ENCODE measurements at places on chromosomes 12 and 14.
A peak's percentile ranks its signal among the peaks of the same experiment; 100 is the strongest.

- no peak for DNase-seq
Measured at GRCh38 chr12:2212971-2213869, 160.4 kb downstream of the CACNA1C start.

DNA sequence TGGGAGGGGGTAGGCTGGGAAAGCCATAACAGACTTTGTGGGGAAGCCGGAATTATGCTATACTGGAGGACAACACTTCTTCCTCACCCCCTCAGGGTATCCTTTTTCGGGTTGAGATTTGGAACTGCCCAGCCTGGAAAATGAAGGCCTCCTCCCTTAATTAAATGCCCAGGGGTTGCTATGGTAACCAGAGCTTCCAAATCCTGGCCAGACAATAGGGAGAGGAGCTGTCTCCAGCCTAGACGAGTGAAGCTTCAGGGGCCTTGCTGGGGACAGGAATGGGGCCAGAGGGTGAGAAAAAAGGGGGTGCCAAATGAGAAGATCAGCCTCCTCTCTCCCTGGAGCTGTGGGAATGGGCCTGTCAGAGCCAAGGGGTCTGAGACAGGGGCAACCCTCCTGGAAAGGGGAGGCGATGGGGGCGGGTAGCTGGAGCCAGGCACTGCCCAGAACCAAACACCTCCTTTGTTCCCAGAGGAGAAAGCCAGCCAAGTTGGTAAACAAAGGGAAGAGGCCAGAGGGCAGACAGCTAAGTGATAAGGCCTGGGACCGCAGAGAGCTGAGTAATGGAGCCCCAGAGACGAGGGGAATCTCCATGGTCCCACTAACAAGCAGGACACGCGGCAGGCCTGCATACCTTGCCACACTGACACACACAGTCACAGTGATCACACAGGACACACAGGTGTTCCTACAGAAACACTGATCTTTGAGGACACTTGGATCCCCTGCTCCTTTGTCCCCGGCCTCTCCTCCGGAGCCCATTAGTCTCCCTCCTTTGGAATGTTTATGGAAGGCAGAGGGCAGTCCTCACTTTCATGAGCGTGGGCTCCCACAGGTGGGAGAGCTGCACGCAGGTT, 17.9 kb upstream of the RND1 start:
- DNase-seq = no peak

- DNase-seq = no peak
Measured at GRCh38 chr12:132525833-132526455, 36.0 kb downstream of the FBRSL1 start.

DNA sequence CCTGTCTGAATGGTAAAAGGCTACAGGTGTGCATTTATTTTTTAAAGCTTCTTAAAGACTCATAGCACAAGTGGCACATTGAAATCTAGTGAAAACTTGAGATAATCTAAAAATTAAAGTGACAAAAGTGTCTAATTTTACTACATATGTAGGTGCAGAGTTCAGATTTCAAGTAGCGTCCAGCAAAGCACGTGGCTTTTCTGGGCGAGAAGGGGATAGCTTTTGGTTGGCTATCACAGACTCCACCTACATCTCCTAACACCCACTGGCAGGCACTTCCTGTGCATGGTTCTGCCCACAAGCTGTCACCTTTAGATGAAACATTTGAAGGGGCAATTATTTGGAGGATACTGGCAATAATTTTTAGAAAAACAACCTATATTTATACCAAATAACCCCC, 1.9 kb upstream of the PITPNM2 start:
- DNase-seq = no peak

GRCh38 chr14:52399921-52400595, 85.9 kb downstream of the PTGER2 start:
- no peak for DNase-seq

GRCh38 chr12:116558280-116559161, 660 bp upstream of the MAP1LC3B2 start:
- DNase-seq = peak; percentile 43

GRCh38 chr14:55092341-55092740, 36.7 kb upstream of the LGALS3 start:
- no peak for DNase-seq

GRCh38 chr12:27608890-27609289, 84.9 kb downstream of the PPFIBP1 start:
- no peak for DNase-seq

GRCh38 chr12:93592641-93593406, 20.3 kb downstream of the SOCS2 start:
- no peak for DNase-seq

GRCh38 chr14:52429451-52429850, 115.3 kb downstream of the PTGER2 start:
- no peak for DNase-seq

DNA sequence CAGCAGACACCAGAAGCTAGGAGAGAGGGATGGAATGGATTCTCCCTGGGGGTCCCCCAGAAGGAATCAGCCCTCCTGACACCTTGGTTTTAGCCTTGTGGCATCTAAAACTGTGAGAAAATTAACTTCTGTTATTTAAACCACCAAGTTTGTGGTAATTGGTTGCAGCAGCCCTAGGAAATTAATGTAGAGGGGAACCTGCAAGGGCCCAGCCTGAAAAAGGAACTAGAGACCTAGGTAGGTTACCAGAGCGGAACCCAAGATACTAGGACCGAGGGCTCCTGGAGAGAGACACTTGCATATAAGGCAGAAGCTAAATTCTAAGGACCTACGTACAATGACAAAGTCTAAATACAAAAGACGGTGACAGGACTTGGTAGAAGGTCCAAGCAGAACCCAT, 8.1 kb upstream of the DENND5B start:
- DNase-seq = no peak

DNA sequence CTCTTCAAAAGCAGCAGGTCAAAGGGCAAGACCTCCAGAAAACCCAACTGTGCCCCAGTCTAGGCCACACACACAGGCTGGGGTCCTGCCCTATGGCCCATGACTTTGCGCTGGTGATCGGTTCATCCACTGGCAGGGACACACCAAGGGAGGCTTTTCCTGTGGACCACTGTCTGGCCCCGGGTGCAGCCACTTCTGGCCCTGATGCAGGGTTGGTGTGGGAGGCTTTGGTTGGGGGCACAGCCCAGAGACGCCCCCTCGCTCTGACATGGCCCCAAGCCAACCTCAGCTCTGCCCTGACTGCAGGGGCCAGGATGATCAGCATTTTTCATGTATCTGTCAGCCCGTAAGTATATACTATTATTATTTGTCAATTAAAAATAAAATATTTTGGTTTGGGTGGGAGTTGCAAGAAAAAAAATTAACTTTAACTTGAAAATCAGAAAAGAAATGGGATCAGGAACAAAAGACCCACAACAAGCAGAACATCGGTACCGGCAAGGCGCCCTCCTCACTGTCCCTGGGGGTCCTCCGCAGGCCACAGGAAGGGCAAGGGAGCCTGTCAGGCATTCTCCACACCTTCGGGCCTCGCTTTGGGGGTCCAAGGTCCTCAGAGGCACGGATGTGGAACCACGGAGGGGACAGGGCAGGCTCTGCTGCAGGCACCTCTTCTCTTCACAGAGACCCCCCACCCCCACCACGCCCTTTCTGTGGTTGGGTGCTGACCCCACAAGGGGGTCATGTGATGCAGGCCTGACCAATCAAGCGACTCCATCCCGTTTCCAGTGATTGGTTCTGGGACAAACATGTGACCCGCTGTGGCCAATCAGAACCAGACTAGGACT, 181.5 kb upstream of the SFSWAP start:
- no peak for DNase-seq

DNA sequence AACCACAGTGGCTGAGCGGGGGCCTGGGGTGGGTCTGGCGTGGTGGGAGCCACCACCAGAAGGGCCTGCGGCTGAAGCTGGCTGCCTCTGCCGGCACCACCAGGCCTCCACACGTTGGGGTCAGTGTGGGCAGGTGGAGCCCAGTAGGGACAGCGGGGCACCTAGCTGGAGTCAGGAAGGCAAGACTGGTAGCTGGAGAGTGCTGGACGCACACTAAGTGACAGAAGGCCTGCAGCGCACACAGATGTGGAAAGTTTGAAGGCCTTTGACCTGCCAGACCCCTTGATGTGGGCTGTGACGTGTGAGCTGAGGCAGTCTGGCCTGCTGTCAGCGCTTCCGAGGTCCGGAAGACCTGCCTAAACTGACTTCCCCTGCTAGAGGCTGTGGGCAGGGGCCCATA, 26.3 kb downstream of the RIN3 start:
- no peak for DNase-seq

DNA sequence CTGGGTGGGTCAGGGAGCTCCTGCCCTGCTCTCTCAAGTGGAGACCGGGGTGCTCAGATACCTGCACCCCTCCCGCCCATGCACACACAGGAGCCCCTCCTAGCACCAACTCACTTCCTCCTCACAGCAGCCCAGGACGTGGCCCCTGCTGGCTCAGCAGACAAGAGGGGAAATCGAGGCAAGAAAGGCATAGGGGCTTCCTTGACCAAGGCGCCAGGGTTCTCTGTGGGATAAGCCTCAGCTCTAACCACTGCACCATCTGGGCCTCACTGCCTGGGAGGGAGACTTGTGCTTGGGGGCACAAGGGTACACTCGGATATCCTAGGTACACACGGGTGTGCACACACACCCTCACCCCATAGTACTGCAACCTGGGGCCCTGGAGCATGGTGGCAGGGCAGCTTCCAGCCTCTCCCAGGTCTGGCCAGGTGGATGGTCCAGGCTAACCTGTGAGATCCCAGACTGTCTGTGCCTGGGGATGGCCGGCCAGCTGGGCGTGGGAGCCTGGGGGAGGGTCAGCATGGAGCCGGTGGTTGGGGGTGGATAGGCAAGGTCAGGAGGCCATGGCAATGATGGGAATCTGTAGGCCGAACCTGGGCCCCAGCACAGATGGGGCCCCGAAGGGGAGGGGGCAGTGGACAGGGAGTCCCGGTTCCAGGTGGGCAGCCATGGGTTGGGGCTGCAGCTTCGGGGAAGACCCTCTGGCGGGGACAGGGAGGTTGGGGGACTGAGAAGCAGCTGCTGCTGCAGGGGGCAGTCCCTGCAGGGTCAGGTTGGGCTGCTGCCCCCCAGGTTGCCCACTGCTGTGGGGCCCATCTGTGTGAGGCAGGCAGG, 312.4 kb downstream of the TMEM121 start:
- DNase-seq = no peak

GRCh38 chr12:73159954-73160353, 887.8 kb downstream of the TRHDE start:
- DNase-seq = no peak

GRCh38 chr14:90003526-90004307, 48.0 kb downstream of the TDP1 start:
- no peak for DNase-seq

GRCh38 chr14:50601394-50601793, 41.4 kb downstream of the ATL1 start:
- DNase-seq = no peak

- DNase-seq = no peak
Measured at GRCh38 chr12:121770388-121770787, 23.1 kb downstream of the RHOF start.

DNA sequence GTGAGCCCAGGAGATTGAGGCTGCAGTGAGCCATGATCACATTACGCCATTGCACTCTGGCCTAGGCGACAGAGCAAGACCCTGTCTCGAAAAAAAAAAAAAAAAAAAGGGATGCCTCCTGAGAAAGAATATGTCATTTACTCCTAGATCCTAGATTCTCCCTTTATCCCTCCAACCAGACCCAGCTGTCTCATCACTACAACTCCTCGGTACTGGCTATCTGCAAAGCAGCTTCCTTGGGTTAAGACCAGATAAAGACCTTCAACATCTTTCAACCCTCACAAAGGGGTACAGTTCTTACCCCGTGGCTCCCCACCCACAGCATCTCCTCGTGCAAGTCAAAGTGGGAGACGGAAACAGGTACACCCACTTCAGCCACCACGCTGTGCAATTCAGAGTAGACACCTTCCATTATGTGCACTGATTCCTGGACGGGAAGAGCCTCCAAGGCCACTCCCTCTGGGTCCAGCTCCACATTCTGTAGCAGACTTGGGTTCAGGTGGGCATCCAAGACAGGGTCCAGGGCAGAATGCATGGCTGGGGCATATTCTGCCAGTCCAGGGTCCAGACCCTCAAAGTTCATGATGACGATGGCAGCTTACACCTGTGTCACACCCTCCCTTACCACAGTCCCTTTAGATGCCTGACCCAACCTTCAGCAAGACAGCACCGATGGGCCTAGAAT, 1.1 kb downstream of the PAN2 start:
- DNase-seq = no peak

- no peak for DNase-seq
Measured at GRCh38 chr12:29354954-29355353, 26.0 kb downstream of the ERGIC2 start.

DNA sequence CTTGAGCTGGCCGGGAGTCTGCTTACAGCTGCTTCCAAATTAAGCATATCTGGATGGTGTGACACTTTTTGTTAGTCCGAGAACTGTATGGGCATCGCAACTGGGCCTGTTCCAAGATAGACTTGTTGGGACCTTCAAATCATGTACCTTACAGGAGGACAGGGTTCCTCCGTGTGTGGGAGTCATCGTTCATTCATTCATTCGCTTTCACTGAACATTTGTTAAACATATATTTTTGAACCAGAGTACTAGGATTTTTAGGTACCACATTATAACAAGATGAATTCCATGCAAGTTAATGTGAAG, 387 bp upstream of the IPO8 start:
- no peak for DNase-seq

DNA sequence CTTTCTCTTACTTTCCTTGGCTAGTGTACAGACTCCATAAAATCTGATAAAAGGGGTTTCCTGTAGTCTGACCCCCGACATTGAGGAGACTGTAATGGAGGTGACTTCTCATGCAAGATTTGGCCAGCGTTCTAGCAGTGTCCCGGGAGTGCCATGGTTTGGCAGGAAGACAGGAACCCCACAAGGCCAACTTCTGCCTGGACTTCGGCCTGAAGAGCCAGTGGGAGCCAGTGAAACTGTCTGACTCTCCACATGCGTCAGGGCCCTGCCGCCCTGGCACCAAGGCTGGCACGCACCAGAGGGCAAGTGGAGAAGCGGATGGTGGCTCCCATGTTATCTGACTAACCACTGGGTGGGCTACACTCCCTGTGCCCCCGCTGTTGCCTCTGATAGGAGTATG, 70.5 kb downstream of the TMEM260 start:
- no peak for DNase-seq

- DNase-seq = peak; percentile 72
Measured at GRCh38 chr12:25072906-25073650, 121.9 kb downstream of the DNAI7 start.

DNA sequence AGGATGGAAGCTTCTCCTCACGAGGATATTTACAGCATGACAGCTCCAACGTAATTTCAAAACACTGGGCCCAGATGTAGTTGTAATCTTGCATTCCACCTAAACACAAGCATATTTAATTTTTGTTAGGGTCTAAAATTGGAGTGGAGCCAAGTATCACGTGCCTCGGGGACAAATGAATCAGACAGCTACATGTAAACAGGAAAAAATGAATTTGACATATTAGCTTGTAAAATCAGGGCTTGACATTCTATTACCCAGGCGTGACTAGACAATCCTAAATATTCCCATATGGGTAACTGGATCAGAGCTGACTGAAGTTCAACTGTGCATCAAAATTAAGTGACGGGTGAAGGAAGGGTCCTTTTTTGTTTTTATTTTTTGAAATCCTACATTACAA, 59.0 kb downstream of the MDM2 start:
- no peak for DNase-seq

GRCh38 chr14:42911642-42912041, 1305.0 kb downstream of the LRFN5 start:
- DNase-seq = peak; percentile 6

Measured in suppressor macrophage treated with lipopolysaccharide for 4 hours (primary cell).